ENCODE measurements at places on chromosomes 2 and 18.

GRCh38 chr2:1803217-1804110 lies 59.1 kb upstream of the PXDN start:
- DNase-seq, result no peak

GRCh38 chr2:230798769-230799399 lies 65.9 kb upstream of the ITM2C start:
- no peak for DNase-seq

GRCh38 chr18:7608174-7608550 lies 41.0 kb downstream of the PTPRM start:
- no peak for DNase-seq

- no peak for DNase-seq
These were observed 62.0 kb downstream of the RPL31 start for GRCh38 chr2:101064125-101064502.

DNA sequence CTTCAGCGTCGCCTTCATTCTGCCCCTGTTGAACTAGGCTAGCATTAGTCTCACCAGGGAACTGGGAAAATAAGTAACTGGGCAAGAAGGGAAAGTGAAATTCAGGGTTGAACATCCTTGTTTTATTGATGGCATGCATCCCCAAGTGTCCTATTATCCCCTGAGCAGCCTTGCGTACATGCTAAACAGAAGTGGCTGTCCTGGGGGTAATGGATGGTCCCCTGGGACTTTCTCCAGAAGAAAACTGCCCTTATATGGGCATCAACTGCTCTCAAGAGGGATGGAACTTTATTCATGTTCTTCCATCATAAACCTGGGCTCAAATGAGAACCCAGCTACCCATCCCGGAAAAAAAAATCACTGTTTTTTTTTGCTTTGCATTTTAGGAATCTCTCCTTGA lies 11.8 kb upstream of the SMIM21 start:
- no peak for DNase-seq
